ENCODE measurements at places on chromosomes 4 and X.

DNA sequence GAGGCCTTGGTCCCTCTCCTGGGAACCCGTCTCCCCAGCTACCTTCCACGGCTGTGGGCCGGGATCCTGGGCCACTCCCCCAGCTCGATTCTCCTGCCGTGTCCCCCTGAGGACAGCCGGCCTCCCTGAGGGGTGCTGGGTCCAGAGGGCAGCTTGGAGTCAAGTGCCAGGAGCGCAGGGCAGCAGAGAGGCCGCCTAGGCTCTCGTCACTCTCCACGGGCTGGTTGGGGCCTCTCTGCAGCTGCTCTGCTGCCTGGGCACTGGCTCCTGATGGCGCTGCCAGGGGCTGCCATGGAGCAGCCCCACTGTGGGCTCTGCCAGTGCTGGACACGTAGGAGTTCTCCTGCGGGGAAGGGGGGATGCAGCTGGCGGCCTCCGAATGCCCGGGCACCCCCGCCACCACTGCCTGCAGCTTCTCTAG, 6.7 kb downstream of the IRAK1 start:
- DNase-seq: no peak

- DNase-seq: peak; percentile 23
These were observed 43.0 kb downstream of the ENPEP start for GRCh38 chr4:110518889-110519490.

GRCh38 chrX:39941332-39941920, 156.3 kb downstream of the BCOR start:
- DNase-seq: no peak

DNA sequence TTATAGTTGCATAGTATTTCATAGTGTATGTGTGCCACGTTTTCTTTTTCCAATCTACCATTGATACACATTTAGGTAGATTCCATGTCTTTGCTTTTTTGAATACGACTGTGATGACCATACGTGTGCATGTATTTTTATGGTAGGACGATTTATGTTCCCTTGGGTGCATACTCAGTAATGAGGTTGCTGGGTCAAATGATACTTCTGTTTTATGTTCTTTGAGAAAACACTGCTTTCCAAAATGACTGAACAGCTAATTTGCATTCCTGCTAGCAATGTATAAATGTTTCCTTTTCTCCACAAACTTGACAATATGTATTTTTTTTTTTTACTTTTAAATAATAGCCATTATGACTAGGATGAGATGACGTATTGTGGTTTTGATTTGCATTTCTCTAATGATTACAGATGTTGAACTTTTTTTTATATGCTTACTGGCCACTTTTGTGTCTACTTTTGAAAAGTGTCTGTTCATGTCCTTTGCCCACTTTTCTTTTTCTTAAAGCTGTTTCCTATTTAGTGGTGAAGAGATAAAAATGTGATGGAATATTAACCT, 969.5 kb upstream of the NDST4 start:
- DNase-seq: no peak

DNA sequence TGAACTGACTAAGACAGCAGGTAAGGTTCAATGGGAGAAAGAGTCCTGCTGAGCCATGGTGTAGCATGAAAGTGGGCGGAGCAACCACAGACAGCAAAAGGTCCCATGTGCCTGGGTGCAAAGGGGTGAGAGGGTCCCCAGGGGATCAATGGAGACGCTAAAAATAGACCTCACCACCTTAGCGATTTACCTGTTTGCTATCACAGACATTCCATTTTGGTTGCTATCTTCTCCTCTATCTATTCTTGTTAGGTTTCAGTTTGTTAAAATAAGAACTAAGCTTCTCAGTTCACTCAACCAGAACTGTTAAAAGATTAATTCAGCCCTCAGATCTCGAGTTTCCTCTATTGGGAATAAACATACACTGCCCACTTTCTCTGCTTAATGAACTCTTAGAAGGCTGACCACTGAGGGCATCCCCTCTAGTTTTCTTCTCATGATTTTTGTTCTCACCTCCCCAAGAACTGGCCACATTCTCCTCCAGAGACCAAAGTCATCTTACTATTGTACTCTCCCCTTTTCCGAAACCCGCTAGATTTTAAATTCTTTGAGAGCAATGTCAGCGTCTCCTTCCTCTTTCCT, 136.7 kb downstream of the PARM1 start:
- DNase-seq: no peak

- DNase-seq: no peak
These were observed 3.5 kb downstream of the PCSK1N start for GRCh38 chrX:48831909-48832291.

DNA sequence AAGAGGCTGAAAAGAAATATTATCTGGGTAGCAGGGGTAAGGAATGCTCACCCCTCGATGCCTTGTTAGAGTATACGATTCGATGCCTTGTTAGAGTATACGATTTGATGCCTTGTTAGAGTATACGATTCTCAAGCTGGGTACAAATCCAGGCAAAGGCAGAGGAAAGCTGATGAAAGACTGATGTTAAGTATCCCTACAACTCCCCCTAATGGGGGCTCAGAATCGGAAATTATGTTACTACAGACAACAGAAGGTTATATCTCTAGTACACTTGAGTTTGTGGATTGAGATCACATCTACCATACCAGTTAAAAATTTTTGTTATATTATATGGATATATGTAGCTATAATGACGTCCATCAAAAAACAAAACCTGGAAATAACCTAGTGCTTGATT, 4.8 kb downstream of the LRRC66 start:
- peak; percentile 49 for DNase-seq

GRCh38 chr4:2415881-2416563, 2.4 kb downstream of the ZFYVE28 start:
- no peak for DNase-seq

DNA sequence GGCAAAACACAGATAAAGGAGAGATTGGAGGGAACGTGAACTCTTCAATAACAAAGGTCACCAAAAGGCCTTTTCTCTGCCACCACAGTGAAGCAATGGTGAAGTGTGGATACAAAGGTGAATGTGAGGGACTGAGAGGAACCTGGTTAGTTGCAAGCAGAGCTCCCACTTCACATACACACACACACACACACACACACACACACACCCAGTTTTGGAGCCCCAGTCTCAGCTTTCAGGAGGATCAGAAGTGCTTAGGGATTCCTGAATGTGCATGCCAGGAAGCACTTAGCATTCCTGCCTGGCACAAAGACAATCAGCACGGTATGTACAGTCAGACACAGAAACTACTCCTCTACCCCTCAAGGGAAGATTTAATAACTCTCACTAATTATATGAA, 71.5 kb downstream of the ARHGEF9 start:
- no peak for DNase-seq

GRCh38 chr4:22030307-22030706, 81.7 kb upstream of the KCNIP4 start:
- no peak for DNase-seq

- DNase-seq: no peak
These were observed 12.0 kb downstream of the COL4A6 start for GRCh38 chrX:108426262-108426661.

GRCh38 chr4:151912632-151913031, 151.8 kb upstream of the GATB start:
- no peak for DNase-seq

GRCh38 chrX:856566-857290, 226.1 kb downstream of the SHOX start:
- no peak for DNase-seq

- DNase-seq: peak; percentile 11
These were observed 622 bp downstream of the TAFAZZIN start for GRCh38 chrX:154411981-154412340.

DNA sequence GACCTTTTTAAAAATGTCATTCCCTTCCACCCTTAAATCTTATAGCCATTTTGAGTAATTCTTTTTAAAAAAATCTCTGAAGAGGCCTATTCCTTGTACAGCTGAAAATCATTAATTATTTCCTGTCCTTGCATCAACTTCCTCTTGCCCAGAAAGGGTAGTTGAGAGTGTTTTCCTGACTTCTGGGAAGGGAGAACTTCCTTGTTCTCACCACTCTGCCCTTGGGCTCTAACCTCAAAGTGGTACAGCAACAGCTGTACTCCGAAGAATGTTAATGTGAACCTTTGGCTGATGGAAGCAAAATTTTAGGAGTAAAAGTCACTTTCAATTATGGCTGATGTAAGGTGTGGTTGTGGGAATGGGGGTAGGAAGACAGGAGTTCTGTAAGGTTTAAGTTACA, 15.1 kb upstream of the FABP2 start:
- DNase-seq: peak; percentile 70

- no peak for DNase-seq
These were observed 558.8 kb downstream of the MID1IP1 start for GRCh38 chrX:39360101-39360500.

Data from MV-4-11 (cell line).